ENCODE measurements at places on chromosomes 1 and 21. TPM values are rescaled to one million over a fixed set of nuclear protein-coding genes. Genes with fewer than 3 reads are reported as not detected.

- peak overlapping the region; percentile 19 for H3K4me3 ChIP-seq
- no peaks in the 10 kb centered on the region for H3K27me3 ChIP-seq
- peaks cover 25% of the 10 kb centered on the region for H3K4me1 ChIP-seq
- H3K36me3 ChIP-seq: no peaks in the 10 kb centered on the region
Observed at GRCh38 chr1:84436876-84437655, 38.8 kb downstream of the DNASE2B start.

NUAK2 gene
- total RNA-seq: 15.3 TPM

PDXK gene
- total RNA-seq: 77.0 TPM

CD164L2 gene
- total RNA-seq: not detected

GRCh38 chr1:222904451-222904850 is 89.6 kb downstream of the DISP1 start:
- no peak overlapping the region for H3K27ac ChIP-seq
- no peak for DNase-seq
- no peak overlapping the region for H3K4me3 ChIP-seq
- no peaks in the 10 kb centered on the region for H3K36me3 ChIP-seq

- no peaks in the 10 kb centered on the region for H3K4me1 ChIP-seq
- H3K36me3 ChIP-seq: no peaks in the 10 kb centered on the region
- H3K27ac ChIP-seq: no peak overlapping the region
- no peak overlapping the region for H3K4me3 ChIP-seq
- no peak for DNase-seq
- no peaks in the 10 kb centered on the region for H3K27me3 ChIP-seq
Observed at GRCh38 chr21:45574081-45574501, 31.9 kb upstream of the SLC19A1 start.

DNA sequence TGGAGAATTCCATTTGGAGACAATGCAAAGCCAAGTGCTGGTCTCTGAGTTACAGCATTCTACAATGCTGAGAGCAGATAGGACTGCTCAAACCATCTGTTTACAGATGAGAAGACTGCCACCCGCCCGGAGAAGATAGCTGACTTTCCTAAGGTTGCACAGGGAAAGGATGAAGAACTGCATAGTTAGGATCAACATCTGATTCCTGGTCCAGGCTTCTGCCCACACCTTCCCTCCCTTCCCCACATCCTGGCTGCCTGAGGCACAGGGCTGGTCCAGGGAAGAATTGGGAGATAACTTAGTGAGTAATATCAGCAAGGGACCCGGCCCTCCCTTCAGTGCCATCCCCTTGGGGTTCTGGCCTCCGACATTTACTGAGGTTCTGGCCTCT is 2.0 kb downstream of the SERINC2 start:
- DNase-seq: no peak
- peaks cover 18% of the 10 kb centered on the region for H3K4me1 ChIP-seq
- peaks cover 44% of the 10 kb centered on the region for H3K27me3 ChIP-seq
- H3K27ac ChIP-seq: no peak overlapping the region
- no peak overlapping the region for H3K4me3 ChIP-seq

- no peaks in the 10 kb centered on the region for H3K36me3 ChIP-seq
- peak overlapping the region; percentile 13 for H3K4me3 ChIP-seq
- no peaks in the 10 kb centered on the region for H3K27me3 ChIP-seq
- H3K27ac ChIP-seq: peak overlapping the region; percentile 14
- DNase-seq: peak; percentile 91
Observed at GRCh38 chr1:235971571-235972310, 93.1 kb downstream of the NID1 start.

DNA sequence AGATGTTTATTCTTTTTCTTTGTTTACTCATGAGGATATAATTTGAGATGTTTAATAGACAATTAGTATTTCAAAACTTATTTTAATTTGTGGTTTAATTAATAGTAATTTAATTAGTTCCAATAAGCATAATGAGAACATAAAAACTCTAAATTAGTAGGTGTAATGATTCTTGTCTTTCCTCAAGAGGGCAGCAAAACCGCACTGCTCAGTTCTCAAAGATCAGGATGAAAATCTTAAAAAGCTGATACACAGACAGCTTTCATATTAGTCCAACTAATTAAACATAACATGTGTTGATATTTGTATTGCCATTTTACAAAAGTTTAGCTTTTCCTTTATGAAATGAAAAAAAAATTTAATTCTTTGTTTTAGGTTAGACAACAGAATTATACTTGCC is 106.7 kb upstream of the C21orf91 start:
- no peak overlapping the region for H3K27ac ChIP-seq
- peaks cover 4% of the 10 kb centered on the region for H3K4me1 ChIP-seq
- H3K4me3 ChIP-seq: no peak overlapping the region
- H3K36me3 ChIP-seq: no peaks in the 10 kb centered on the region

WNT3A gene
- 0.08 TPM for total RNA-seq

S100A8 gene
- total RNA-seq: 23.8 TPM

GRCh38 chr1:161840363-161840762 is 74.2 kb downstream of the ATF6 start:
- H3K4me3 ChIP-seq: no peak overlapping the region
- no peak for DNase-seq
- H3K27ac ChIP-seq: no peak overlapping the region
- H3K4me1 ChIP-seq: no peaks in the 10 kb centered on the region
- peaks cover 33% of the 10 kb centered on the region for H3K36me3 ChIP-seq

DNA sequence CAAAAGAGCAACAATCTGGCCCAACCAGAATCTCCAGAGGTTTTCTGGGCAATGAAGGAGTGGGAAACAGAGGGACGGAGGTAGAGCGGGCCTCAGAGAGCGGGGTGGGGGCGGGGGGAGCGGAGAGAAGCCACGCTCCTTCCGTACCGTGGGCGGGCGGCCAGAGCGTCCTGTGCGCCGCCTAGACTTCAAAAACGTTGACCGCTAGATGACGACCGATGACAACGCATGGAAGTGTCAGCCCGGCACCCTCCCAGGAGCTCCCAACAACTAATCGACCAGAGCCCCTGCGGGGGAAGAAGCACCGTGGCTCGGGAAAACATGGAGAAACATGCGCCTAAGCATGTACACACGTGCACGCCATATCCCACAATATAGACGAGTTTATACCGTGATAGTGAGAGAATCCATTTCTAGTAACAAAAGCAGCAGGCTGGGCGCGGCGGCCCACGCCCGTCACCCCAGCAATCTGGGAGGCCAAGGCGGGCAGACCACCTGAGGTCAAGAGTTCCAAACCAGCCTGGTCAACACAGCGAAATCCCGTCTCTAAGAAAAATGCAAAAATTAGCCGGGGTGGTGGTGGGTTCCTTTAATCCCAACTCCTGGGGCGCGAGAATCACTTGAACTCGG is 131.9 kb downstream of the LIPI start:
- H3K36me3 ChIP-seq: no peaks in the 10 kb centered on the region
- H3K4me1 ChIP-seq: no peaks in the 10 kb centered on the region
- H3K27me3 ChIP-seq: no peaks in the 10 kb centered on the region

GRCh38 chr1:189657715-189658114 is 819.9 kb downstream of the BRINP3 start:
- no peak overlapping the region for H3K4me3 ChIP-seq
- DNase-seq: no peak
- H3K4me1 ChIP-seq: no peaks in the 10 kb centered on the region
- H3K27me3 ChIP-seq: no peaks in the 10 kb centered on the region
- no peaks in the 10 kb centered on the region for H3K36me3 ChIP-seq
- H3K27ac ChIP-seq: no peak overlapping the region

ANGPTL3 gene
- not detected for total RNA-seq

- H3K36me3 ChIP-seq: no peaks in the 10 kb centered on the region
- no peak overlapping the region for H3K27ac ChIP-seq
- no peak for DNase-seq
- peaks cover 10% of the 10 kb centered on the region for H3K4me1 ChIP-seq
Observed at GRCh38 chr1:2617971-2618470, 14.8 kb downstream of the MMEL1 start.

PIGR gene
- not detected for total RNA-seq

DNA sequence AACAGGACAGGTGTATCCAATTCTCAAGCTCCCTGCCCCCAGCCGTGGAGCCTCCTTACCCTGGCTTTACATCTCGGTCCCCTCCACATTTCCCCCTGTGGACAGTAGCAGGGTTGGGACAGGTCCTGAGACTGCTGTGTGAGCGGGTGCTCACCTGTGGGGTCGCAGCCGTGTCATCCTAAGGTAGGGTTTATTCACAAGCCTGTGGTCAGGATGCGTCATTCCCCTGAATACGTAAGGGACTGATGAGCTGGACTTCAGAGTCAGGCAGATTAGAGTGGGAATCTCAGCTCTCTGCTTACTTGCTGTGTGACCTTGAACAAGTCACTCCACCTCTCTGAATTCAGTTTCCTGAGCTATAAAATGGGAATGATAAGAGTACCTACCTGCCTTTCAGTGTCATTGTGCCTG is 17.7 kb downstream of the ZNF362 start:
- peaks cover 38% of the 10 kb centered on the region for H3K36me3 ChIP-seq
- no peaks in the 10 kb centered on the region for H3K27me3 ChIP-seq
- peaks cover 28% of the 10 kb centered on the region for H3K4me1 ChIP-seq
- H3K4me3 ChIP-seq: no peak overlapping the region

ZNF678 gene
- 2.8 TPM for total RNA-seq

FAM163A gene
- 0.08 TPM for total RNA-seq

- H3K27me3 ChIP-seq: no peaks in the 10 kb centered on the region
- no peak overlapping the region for H3K27ac ChIP-seq
- no peak overlapping the region for H3K4me3 ChIP-seq
- no peak for DNase-seq
- H3K4me1 ChIP-seq: no peaks in the 10 kb centered on the region
Observed at GRCh38 chr21:17900281-17900989, 81.3 kb upstream of the C21orf91 start.

- DNase-seq: no peak
- no peak overlapping the region for H3K4me3 ChIP-seq
- H3K4me1 ChIP-seq: no peaks in the 10 kb centered on the region
- no peak overlapping the region for H3K27ac ChIP-seq
- no peaks in the 10 kb centered on the region for H3K27me3 ChIP-seq
- H3K36me3 ChIP-seq: no peaks in the 10 kb centered on the region
Observed at GRCh38 chr1:228902781-228903433, 167.6 kb downstream of the RHOU start.

DNA sequence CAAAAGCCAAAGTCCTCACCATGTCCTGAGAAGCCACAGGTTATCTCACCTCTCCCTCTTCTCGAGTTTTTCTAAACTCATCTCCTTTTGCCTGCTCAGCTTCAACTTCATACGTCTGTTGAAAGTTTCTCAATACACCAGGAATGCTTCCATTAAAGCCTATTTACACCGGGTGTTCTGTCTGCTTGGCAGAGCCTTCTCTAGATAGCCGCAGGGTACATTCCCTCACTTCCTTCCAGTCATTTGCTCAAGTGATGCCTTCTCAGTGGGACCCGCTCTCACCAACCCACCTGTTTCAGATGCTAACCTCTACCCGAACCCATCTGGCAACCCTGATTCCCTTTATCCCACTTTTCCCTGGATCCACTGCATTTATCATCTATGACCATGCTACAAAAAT is 257.0 kb upstream of the ADGRL2 start:
- no peaks in the 10 kb centered on the region for H3K4me1 ChIP-seq
- no peak overlapping the region for H3K27ac ChIP-seq
- no peak for DNase-seq
- no peaks in the 10 kb centered on the region for H3K27me3 ChIP-seq

GRCh38 chr1:236953151-236953700 is 51.0 kb downstream of the MT1HL1 start:
- H3K4me3 ChIP-seq: no peak overlapping the region
- no peak for DNase-seq
- H3K27ac ChIP-seq: no peak overlapping the region
- H3K36me3 ChIP-seq: no peaks in the 10 kb centered on the region
- H3K27me3 ChIP-seq: peaks cover 8% of the 10 kb centered on the region

DNA sequence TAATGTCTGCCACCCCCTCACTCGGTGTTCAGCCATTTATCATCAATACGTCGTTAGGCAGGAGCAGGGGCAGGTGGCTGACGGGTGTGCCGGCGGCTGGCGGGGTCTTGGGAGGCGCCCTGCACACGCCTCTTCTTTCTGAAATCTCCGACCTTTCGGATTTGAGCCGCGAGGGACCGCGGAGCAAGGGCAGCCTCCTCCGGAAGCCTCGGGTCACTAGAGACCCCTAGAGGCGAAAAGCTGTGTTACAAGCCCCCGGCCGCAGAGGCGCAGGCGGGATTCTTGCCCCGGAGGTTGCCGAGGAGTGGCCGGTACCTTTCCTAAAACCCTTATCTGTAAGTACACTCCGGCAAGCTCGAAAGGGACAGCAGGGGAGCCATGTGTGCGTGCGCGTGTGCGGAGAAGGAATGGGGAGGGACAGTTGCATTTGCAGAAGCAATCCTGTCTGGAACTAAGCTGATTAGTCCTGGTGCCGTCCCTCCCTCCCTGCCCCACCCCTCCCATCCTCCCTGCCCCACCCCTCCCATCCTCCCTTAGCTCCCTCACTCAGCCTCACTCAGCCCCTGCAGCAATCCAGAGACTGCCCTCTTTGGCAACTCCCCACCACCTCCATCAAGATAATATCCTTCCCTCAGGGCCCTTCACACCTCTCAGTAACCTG is 11.0 kb downstream of the BRINP2 start:
- no peak overlapping the region for H3K27ac ChIP-seq
- H3K4me1 ChIP-seq: peaks cover 8% of the 10 kb centered on the region
- H3K36me3 ChIP-seq: no peaks in the 10 kb centered on the region
- DNase-seq: no peak

GRCh38 chr1:58443986-58444868 is 102.3 kb downstream of the OMA1 start:
- no peaks in the 10 kb centered on the region for H3K4me1 ChIP-seq
- no peak for DNase-seq
- no peaks in the 10 kb centered on the region for H3K36me3 ChIP-seq
- no peak overlapping the region for H3K27ac ChIP-seq
- H3K27me3 ChIP-seq: no peaks in the 10 kb centered on the region

GRCh38 chr1:179318491-179318890 is 24.9 kb downstream of the SOAT1 start:
- no peak for DNase-seq
- H3K4me3 ChIP-seq: no peak overlapping the region
- H3K36me3 ChIP-seq: peaks cover 12% of the 10 kb centered on the region
- no peak overlapping the region for H3K27ac ChIP-seq

CRYAA gene
- not detected for total RNA-seq

JAM2 gene
- not detected for total RNA-seq

DNA sequence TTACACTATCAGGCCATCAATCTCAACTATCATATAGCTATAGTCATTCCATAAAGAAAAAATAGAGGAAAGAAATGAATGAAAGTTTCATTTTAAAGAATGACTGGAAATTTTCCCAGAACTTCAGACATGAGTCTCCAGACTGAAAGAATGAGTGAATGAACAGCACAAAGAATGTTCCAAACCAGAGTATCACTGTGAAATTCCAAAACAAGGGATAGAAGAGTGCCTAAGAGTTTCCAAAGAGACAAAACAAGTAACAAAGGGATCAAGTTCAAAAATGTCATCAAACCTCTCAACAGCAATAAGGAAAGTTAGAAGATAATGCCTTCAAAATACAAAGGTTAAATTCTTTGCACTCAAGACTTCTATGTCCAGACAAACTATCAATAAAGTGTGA is 114.9 kb downstream of the DENND1B start:
- peaks cover 10% of the 10 kb centered on the region for H3K36me3 ChIP-seq
- no peak overlapping the region for H3K4me3 ChIP-seq
- H3K27me3 ChIP-seq: no peaks in the 10 kb centered on the region
